ENCODE measurements at places on chromosomes 2 and 18.
A peak's percentile ranks its signal among the peaks of the same experiment; 100 is the strongest.

DNA sequence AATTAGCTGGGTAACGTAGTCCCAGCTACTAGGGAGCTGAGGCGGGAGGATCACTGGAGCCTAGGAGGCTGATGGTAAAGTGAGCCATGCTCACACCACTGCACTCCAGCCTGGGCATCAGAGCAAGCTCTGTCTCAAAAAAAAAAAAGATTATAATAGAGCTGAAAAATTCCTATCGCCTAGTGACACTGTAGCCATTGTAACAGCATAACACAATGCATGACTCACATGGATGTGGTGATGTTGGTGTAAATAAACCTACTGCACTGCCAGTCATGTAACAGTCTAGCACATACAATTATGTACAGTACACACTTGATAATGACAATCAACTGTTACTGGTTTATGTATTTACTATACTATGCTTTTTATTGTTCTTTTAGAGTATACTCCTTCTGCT lies 39.6 kb downstream of the MGAT4A start:
- DNase-seq: peak; percentile 8

- peak; percentile 83 for DNase-seq
These were observed 35.4 kb downstream of the ANKRD29 start for GRCh38 chr18:23627321-23627720.

DNA sequence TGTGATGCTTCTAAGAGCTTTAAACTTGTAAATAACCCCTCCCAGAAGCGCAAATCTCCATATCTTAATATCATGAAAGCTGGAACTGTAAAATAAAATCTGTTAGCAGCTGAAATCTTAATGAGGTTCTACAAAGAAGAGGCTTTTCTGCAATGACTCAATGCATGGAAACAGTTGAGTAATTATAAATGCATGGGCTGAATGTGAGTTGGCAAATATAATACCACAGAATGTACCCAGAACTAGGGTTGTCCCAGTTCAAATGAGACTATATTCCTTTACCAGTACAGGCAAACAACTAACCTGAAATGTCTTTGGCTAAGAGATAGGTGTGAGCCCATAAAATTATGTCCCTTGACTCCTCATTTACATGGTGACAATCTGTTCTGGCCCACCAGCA lies 52.9 kb downstream of the SATB2 start:
- peak; percentile 85 for DNase-seq

DNA sequence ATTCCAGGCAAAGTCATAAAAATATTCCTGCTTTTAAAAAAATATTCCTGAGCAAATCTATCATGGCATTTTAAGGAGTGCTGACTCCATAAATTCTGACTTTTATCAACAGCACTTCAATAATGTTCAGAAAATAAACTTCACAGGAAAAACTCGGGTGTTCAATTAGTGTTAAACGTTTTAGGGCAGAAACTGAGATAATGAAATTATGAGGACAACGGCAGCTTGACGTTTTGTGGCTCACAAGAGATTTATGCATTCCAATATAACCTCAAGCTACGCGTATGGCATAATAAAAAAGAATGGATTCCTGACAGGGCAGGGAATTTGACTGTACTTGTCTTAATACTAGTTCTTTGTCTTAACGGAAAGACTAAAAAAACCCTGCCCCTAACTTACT lies 133.2 kb downstream of the ICOS start:
- DNase-seq: no peak

GRCh38 chr2:219125225-219125885 lies 35.3 kb downstream of the NHEJ1 start:
- peak; percentile 93 for DNase-seq

DNA sequence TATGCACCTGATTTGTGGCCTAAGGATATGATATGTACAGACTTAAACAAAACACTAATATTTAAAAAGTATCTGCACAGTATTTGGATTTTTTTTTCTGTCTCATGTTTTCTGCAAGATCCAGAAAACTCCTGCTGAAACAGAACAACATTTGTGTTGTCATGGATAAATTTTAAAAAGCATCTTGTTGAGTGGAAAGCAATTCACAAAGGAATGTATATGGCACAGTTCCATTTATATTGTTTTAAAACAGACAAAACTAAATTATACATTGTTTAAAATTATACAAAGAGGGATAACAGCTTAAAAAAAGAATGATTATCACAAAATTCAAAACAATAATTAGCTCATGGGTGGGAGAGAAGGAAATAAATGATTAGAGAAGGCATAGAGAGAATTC lies 193.5 kb downstream of the PPP1R1C start:
- no peak for DNase-seq

- peak; percentile 99 for DNase-seq
These were observed 42.2 kb downstream of the BIN1 start for GRCh38 chr2:127064642-127065250.

GRCh38 chr2:232137356-232138147 lies 176.0 kb downstream of the DIS3L2 start:
- DNase-seq: peak; percentile 59

DNA sequence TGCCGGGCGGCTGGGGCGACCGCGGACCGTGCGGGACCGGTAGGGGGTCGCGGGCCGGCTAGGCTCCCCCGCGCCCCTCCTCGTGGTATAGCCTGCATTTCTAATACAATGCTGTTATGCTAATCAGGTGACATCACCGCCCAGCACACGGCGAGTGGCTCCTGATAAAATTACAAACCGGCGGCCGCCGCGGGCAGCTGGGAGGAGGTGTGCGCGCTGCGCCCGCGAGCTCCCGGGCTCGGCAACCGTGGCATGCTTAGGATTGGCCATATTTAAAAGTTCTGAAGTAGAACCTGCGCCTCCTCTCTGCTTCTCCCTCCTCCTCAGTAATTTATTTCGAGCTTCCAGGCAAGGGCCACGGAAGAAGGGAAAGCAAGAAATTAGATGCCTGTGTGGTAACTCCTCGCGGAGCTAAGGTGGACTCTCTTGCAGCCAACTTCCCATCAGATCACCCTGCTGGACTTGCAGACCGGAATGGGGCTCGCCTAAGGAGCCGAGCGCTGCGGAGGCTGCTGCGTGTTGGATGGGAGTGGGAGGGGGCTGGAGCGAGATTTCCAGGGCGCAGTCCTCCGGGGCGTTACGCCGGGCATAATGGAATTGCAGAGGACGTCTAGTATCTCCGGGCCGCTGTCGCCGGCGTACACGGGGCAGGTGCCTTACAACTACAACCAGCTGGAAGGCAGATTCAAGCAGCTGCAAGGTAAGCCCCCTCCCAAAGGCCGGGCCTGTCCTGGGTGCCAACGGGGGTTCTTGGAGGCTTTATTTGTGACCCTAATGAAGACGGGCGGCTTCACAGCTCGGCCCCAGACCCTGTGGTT lies 102.3 kb downstream of the SPTBN1 start:
- DNase-seq: peak; percentile 65

GRCh38 chr2:39216346-39217191 lies 27.2 kb downstream of the CDKL4 start:
- no peak for DNase-seq

GRCh38 chr2:84832772-84833461 lies 48.0 kb downstream of the TRABD2A start:
- no peak for DNase-seq

DNA sequence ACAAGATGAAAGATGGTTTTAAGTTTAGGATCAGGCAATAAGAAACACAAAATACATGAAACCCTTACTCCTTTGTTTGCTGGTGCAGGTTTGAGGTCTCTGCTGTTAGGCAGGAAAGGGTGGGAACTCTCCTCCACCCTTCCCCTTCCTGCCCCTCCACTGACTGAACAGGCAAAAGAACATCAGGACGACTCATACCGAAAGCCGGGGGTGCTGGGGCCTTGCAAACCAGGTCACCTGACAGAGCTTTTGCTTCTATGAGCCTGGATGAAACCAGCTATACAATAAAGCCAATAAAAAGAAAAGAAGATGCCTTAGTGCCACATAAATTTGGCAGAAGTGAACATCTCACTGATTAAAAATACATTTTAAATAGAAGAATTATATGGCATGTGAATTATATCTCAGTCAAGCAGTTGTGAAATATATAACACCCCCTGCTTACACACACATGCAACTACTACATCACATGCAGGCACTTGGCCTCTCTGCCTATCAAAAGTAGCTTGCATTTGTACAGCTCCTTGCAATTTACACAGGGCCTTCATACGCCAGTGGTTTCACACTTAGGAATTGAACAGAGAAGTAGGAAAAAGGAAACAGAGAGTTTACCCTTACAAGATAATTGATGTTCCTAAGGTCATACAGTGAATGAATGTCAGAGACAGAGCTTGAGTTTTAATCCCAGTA lies 215.1 kb upstream of the TRIB2 start:
- DNase-seq: peak; percentile 25

DNA sequence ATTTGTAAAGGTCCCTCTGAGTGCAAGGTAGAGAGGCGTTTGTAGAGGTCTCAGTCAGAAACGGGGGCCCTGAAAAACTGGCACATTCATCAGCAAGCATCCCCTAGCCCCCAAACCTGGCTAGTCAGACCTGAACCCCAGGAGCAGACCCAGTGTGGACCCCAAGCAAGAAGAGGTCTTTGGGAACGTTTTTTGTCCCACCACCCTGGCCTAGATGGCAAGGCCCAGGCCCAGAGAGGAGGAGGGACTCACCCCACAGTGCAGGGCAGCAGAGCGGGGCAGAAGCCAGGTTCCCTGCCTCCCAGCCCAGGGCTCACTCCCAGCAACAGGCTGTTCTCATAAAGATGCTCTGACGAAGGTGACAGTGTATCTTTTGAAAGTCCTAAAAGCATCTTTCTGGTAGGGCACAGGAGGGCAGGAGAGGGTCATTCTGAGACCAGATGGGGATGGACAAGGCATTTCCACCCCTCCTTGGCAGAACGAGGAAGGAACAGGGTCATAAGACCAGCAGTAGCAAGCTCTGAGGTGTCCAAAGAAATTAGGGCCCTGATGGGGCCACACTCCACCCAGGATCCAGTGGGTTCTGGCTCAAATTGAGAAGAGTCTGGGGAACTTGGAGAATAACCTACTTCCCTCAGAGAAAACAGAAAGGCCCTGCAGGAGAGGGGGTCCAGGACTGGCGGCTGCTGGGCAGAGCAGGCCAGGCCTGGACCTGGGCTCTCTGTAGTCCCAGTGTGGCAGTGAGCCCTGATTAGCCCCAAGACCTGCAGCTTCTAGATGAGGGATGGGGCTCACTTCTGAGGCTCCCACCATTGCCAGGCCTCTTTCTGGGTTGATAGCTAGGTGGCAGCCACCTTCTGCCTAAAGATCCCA lies 18.2 kb downstream of the ADRA2B start:
- DNase-seq: no peak

- no peak for DNase-seq
These were observed 8.4 kb downstream of the DSEL start for GRCh38 chr18:67508146-67508545.
